ENCODE measurements at places on chromosomes 5 and 9.

GRCh38 chr5:143442385-143442784, 38.9 kb upstream of the NR3C1 start:
- DNase-seq = no peak

GRCh38 chr5:83967417-83967816, 246.8 kb upstream of the HAPLN1 start:
- no peak for DNase-seq

DNA sequence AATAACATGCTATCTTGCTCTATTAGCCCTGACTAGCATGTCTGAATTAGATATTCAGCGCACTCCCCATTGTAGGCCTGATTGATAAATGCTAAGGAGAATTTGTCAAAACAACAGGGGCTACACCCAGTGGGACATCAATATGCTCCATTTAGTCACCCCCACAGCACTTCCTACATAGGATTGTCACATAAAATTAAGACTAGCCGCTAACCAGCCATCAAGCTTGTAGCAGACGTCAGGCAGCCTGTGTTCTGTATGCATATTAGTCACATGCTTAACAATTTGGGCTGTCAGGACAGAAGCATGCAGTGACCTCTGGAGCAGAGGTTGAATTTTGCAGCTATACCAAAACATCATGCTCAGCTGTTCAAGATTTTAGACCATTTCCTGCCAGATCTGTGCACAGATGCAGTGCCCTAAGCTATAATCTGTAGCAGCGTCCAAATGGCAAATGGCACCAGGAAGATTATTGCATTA, 197.4 kb upstream of the ISL1 start:
- DNase-seq = no peak

GRCh38 chr5:17694914-17695313, 60.7 kb downstream of the TAF11L14 start:
- DNase-seq = no peak

- no peak for DNase-seq
These were observed 90.4 kb upstream of the C5orf63 start for GRCh38 chr5:127163750-127164149.

DNA sequence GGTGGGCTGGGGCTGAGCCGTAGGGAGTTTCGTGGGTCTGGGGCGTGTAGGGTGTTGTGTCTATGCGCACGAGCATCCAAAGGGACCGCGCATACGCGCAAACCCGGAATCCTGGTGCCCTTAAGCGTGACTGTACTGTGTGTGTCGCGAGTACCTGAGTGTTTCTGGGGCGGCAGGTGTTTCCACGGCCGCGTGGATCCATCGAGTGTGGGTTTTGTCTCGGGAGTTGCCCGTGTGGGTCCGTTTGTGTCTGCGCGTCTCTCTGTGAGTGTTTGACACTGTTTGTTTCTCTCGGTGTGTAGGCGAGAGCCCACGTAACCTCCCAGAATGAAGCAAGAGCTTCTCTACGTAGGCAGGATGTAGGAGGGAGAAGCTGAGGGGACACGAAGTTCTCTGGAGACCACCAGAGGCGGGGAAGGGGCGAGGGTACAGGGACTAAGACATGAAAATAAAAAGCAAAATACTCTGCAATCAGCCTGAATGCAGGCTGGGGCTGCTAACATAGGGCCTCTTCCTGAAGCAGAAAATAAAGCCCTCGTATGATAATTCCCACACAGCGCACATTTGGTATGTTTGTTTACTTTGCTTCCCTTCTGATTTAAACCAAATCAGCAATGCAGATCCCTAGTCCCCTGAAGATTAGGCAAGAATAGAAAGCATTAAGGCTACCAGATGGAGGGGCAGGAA, 588 bp upstream of the BRINP1 start:
- DNase-seq = no peak

DNA sequence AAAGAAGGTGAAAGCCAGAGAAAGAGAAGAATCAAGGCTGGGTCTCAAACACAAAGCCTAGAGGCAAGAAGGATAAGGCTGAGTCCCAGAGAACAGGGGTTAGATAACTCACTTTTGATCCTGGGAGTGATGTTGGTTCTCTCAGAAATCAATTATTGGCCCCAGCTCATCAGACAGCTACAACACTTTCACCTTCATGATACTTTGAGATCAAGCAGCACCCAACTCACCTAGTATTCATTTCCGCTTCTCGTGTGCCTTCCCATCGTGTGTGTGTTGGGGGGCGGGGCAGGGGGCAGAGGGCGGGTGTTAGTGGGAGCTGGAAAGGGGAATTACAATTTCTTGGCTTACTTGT, 92.2 kb upstream of the RAD23B start:
- no peak for DNase-seq

DNA sequence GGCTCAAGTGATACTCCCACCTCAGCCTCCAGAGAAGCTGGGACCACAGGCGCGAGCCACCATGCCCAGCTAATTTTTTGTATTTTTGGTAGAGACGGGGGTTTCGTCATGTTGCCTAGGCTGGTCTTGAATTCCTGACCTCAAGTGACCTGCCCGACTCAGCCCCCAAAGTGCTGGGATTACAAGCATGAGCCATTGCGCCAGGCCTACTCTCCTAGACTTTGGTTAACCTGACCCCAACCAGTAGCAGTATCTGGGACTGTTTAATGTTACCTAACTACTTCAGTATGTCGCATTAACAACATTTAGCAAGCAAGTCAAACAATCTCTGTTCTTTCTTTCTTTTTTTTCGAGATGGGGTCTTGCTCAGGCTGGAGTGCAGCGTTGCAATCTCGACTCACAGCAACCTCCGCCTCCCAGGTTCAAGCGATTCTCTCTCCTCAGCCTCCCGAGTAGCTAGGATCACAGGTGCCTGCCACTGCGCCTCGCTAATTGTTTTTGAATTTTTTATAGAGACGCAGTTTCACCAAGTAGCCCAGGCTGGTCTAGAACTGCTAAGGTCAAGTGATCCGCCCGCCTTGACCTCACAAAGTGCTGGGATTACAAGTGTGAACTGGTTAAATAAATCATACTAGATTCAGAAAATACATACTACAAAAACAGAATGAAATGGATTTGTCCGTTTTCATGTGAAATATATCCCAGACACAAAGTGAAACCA, 2.0 kb downstream of the AK3 start:
- no peak for DNase-seq

GRCh38 chr9:105854026-105854782, 159.9 kb downstream of the TMEM38B start:
- DNase-seq = no peak

DNA sequence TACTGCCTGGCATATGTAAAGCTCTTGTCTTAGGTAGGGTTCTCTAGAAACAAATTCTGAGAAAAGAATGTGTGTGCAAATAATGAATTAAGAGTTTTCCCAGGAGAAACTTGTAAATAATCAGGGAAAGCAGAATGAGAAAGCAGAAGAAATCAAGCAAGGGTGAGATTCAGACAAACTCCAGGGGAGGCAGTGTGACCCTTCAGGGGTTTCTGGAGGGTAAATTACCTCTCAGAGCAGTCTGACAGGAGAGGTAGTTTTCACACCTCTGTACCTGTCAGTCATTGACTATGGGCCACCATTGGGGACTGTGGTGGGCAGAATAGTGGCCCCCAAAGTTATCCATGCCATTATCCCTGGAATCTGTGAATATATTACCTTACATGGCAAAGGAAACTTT, 124.6 kb downstream of the KCTD16 start:
- no peak for DNase-seq

DNA sequence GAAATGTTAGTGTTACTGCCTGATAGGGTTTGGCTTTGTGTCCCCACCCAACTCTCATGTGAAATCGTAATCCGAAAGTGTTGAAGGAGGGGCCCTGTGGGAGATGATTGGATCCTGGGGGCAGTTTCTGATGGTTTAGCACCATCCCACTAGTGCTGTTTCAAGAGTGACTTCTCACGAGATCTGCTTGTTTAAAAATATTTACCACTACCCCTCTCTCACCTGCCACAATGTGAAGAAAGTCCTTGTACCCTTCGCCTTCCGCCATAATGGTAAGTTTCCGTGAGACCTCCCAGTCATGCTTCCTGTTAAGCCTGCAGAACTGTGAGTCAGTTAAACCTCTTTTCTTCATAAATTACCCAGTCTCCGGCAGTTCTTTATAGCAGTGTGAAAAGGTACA, 2.6 kb upstream of the RFX3 start:
- no peak for DNase-seq

DNA sequence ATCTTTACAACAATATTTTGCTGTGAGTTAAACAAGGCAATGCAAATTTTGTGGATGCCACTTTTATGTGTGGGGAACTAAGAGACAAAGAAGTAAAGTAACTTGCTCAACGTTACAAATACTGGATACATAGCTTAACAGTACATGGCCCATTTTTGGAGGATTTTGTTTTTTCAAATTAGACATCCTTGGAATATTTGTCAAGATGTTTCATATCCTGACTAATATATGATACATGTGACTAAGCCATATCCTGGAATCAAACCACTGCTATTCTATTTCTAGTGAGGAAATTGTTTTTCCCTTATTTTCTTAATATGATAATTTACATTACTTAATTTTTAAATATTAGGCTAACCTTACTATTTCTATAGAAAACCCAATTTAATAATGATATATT, 529.8 kb downstream of the DMRTA1 start:
- DNase-seq = no peak

DNA sequence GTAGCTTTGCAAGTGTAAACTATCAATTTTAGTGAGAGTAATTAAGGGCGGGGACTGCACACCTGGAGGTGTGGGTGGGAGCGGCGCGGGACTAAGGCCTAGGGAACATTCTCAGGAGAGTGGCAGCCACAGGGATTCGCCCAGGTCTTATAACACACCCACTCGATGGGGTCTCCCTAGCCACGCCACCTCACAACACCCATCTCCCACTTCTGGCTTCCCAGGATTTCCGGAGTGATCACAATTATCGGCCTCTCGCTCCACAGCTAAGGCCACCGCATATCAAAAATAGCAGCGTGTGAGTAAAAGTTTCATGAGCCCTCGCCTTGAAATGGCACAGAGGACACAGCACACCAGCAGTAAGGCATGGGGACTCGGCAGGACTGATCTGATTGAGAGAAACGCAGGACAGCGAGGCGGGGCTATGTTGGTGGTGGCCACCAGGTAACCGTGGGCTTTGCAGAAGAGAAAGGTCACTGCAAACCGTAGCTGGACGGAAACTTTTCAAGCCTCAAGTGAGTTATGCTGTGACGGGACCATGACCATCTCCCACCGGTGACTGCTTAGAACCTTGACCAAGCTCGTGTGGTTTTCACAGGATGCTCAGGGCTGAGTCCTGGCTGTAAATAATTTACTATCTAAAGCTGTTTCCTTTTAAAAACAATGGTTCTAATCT, 1.1 kb upstream of the LPAR1 start:
- no peak for DNase-seq

DNA sequence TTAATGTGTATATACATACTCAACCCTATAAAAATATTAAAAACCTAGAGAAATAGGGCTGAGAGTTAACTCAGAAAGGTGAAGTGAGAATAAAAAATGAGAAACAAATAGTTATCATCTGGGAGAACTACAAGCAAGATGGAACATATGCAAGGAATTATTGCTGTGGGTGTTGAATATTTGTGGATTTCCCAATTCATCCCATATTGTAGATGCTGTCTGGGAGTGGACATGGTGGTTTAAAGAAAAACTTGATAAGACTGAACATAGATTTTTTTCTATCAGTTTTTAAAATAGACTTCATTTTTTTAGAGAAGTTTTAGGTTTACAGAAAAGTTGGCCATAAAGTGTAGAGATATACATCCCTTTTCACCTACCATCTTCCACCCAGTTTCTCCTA, 263.5 kb downstream of the SPATA31D1 start:
- no peak for DNase-seq

DNA sequence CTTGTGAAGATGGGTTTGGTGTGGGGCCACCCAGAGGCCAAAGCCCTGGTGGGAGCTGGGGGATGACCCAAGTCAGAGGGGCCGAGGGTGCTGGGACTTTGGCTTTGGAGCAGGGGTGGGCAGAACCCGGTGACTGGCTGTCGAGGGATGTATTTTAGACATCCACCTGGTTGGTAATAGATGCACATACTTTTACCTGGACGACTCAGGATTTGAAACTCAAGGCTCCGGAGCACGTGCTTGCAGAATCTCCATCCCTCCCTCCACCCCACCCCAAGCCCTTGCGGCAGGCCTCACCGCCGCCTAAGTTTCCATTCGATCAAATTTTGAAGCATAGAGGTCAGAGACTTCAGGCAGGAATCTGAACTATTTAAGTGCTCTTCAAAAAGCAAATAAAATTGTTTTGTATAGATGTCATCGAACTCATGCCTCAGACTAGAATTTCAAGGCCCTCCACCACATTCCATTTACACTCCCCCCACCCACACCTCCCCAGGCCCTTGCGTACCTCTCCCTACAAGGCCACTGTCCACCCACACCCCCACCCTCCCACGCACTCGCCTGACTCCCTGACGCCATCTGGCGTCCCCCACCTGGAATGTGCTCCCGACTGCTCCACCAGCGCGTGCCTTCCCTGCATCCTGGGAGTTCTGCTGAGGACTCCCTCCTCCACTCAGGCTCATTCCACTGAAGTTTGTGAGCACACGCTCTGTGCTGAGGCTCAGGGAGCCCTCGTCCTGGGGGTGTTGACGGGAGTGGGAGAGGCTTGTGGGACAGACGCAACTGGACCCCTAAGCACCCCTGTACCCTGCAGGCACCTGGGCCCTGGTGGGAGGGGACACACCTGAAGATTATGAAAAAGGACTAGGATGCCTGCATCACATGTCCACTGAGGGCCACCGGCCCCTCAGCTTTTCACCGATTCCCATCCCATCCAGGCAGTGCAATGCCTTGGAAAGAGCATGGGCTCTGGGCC, 56.4 kb upstream of the RPL26L1 start:
- no peak for DNase-seq

DNA sequence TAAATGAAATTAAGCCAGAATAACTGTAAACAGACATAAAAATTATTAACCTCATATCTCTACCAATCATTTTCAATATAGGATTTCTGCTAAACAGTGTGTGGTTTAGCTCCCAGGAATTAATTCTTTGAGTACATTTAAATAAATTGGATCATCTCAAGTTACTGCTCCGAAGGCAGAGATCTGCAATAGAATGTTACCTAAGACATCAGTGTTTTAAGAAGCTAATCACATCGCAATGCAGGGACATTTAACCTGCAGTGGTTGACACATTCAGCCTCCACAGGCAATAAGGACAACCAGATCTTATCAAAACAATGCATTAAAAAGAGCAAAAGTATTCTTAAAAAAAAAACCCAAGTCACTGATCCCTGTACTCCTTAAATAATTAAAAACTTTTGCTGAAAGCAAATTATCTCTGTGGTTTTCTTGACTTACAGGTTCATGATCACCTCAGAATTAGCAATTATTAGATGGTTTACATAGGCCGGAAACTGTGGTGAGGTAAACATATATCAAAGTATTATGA, 45.7 kb downstream of the PRDM6 start:
- DNase-seq = no peak

DNA sequence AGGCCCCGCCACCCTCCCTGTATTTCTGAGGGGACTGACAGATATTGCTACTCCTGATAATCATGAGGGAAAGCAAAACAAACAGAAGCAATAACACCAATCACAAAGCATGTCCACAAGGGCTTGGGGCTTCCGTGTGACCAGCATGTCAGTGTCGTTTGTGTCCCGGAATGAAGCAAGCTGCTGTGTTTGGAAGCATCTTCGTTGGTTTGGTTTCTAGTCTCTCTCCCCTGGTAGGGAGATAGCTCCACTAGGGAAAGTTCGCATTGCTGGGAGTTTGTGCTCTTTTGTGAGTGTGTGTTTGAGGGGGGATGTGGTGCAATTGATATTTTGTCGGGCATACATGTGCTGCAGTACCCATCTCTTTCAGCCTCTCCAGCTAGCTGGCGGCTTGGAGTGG, 1.4 kb downstream of the GRIA1 start:
- no peak for DNase-seq
